ENCODE measurements at places on chromosomes 5 and 9. TPM values are rescaled to one million over a fixed set of nuclear protein-coding genes. Genes with fewer than 3 reads are reported as not detected.

The C5orf22 gene
- 21.8 TPM for total RNA-seq

DNA sequence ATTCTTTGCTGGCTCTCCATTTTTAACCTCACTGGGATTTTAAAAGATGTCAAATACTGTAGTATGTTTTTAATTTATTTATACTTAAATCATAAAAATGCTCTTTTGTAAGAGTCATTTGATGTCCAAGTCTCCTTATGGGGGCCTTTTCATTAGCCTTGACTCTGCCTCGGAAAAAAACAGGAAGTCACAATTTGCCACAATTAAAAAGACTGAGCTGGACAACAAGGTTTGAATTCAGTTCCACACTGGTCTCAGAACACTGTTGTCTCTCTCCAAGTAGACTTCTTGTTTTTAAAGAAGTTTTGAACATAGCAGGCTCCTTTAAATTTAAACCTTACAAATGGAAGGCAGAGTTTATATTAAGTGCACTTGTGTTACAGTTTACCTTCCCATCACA is 444.2 kb downstream of the ACTL7B start:
- no peaks in the 10 kb centered on the region for H3K4me1 ChIP-seq
- no peak for DNase-seq

GRCh38 chr5:180484813-180485212 is 9.4 kb upstream of the CNOT6 start:
- no peaks in the 10 kb centered on the region for H3K36me3 ChIP-seq
- no peaks in the 10 kb centered on the region for H3K27me3 ChIP-seq
- H3K4me1 ChIP-seq: no peaks in the 10 kb centered on the region
- no peak for DNase-seq

DNA sequence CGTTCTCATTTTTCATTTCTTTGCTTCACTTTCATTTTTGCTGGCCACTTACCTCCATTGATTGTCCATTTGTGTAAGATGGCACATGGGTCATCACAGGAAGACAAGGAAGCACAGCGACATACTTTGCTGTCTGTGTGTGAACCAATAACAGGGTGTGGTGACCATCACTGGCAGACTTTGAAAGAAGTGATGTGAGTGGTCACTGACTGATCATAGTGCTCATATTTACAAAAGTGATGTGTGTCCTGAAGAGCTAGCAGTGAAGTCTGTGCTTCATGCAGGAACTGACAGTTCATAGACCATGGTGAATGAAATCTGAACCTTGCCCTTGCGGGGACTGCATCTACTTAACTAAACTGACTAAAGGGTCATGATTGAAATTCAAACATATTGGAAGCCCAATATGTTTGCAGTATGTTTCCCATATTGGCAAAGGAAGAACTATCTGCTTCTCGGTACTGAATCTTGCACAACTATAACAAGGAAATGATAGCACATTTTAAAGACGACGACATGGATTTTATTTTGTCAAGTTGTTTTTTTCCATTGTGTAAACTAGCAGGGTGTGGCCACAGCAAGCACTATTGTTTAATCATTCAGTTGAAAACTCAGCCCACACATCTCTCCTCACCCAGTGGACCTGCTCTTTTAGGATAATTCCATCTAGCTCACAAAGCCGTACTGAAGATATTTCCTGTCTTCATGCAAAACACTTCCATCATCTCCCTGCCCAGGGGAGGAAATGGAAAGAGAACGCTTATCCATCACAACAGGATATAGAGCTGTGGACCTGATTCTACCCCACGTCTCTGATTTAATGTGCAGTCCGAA is 232.0 kb upstream of the ANKRD55 start:
- H3K27ac ChIP-seq: no peak overlapping the region
- H3K36me3 ChIP-seq: no peaks in the 10 kb centered on the region

Measured in osteoblast (primary cell).